Left ventricle myocardium superior (tissue), 1 donor: ENCODE measurements at places on chromosomes 7 and 10.

- DNase-seq, result no peak
Observed at GRCh38 chr7:20577441-20578071, 37.9 kb upstream of the ABCB5 start.

- no peak for DNase-seq
Observed at GRCh38 chr7:93823621-93824020, 66.9 kb downstream of the TFPI2 start.

GRCh38 chr10:90977855-90978486, 57.1 kb upstream of the ANKRD1 start:
- no peak for DNase-seq

DNA sequence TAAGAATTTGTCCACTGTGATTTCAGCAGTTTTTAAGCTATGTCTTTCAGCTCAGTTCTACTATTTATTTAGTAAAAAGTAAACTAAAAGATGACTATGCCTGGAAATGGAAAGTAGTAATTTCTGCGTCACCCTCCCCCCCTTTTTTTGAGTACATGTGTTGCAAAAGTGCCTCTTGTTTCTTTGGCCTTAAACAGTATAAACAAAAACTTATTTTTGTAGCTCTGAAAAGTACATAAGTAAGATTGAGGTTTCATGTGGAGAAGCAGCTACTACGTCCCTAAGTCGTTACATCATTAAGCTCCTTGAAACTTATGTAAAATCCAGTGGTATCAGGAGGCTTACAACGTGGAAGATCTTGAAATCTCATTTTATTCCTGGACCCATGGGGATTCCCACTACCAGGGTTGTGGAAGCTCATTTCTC, 46.3 kb upstream of the HBP1 start:
- no peak for DNase-seq
